ENCODE measurements at places on chromosomes 2 and 18.

- no peak for DNase-seq
These were observed 233.3 kb downstream of the MBD2 start for GRCh38 chr18:53991202-53991601.

DNA sequence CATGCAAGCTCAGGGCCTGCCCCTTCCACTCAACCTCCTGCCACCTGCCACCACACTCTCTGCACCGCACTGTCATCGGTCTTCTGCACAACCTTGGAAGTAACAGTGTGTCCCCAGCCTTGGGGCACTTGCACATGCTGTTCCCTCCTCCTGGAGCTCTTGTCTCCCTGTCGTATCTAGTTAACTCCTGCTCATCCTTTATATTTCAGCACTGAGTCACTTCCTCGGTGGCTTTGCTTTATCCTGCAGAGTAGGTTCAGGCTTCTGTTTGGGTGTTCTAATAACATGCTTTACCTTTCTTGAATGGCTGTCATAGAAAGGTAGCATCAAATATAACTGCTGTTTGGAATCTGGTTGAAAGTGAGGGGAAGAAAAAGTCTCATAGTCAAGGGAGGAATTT lies 25.3 kb downstream of the PAX8 start:
- DNase-seq, result no peak

DNA sequence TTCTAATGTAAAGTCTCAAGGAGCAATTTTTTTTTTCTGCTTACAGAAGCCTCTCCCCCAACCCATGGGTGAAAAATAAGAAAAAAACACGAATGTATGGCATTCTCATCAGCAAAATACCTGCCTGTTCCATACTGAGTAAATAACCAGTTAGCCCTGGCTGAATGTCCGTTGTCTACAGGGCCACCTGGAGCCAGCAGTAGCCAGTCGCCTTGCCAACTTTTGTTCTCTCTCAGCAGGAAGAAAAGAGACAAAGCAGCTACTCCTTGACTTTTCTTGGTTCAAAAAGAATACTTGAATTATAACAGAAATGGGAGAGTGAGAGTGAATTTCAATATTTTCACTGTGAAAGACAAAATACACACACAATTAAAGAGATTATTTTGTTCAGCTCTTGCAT lies 532.9 kb upstream of the CRIM1 start:
- no peak for DNase-seq

- DNase-seq, result no peak
These were observed 65.6 kb downstream of the STRADB start for GRCh38 chr2:201517094-201517493.

GRCh38 chr2:21423854-21424253 lies 300.1 kb downstream of the TDRD15 start:
- no peak for DNase-seq

DNA sequence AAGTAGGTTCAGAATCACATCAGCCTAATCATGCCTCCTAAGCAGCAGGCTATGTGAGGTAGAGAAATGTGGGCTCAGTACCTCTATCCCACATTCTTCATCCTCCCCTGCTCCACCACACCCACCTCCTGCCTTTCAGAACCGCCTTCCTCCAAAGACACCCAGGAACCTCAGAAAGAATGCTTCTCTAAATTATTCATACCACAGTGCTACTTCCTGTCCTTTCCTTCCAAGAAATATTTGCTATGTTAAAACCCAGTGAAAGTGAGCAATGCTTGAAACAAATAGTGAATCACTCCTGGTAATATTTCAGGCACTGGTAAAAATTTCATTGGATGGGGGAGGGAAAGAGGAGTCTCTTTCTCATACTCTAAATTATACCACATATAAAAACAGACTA lies 24.0 kb upstream of the CREB1 start:
- DNase-seq, result no peak

DNA sequence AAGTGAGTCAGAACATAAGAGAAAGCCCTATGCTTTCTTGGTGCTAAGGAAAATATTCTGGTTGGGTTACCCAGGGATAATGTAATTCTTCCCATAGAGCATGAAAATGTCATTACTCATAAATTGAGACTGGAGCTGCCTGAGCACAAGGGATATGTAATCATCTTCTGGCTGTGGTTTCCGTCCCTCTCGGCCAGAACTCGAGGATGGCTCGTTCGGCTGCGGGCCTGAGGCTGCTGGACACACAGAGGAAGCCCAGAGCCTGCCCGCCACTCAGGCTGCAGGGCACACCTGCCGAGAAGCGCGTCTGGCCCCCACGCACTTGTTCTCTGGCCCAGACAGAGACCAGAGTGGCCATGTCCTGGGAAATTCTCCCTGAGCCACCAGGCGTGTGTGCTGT lies 104.9 kb downstream of the ASAP2 start:
- DNase-seq, result no peak

GRCh38 chr2:28332696-28333095 lies 60.0 kb upstream of the FOSL2 start:
- DNase-seq, result no peak

DNA sequence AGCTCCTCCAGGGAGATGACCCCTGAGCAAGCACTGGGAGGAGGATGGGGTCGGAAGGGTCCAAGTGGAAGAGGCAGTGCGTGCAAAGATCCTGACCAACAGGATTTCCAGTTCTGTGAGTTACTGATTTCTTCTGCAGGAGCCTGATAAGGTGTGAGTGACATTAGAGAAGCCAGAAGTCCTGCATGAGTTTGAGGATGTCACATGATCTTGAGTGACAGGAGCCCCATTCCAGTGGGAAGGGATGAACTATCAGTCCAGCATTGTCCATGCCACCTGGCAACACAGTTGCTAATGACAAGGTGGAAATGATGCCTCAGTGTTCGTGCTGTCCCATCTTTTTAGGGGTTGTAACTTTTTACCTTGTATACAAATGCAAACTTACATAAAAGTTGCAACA lies 285.1 kb upstream of the HDAC4 start:
- no peak for DNase-seq

DNA sequence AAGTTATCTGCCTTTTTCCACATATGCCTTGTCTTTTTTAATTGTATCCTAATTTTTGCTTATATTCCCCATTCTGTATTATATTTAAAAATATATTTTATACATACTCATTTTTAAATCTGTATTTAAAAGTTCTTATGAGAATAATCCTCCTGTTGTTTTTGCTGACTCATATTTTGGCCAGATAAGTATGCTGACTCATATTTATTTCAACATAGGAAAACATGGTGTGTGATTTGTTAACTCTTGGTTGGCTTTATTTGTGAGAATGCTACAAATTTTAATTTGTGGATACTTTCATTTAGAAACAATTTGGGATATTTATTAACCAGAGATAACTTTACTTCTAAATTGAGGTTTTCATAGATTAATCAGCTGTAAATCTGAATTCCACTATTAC lies 587.7 kb downstream of the CPS1 start:
- DNase-seq, result no peak

GRCh38 chr2:181224866-181225265 lies 232.3 kb upstream of the ITGA4 start:
- no peak for DNase-seq

DNA sequence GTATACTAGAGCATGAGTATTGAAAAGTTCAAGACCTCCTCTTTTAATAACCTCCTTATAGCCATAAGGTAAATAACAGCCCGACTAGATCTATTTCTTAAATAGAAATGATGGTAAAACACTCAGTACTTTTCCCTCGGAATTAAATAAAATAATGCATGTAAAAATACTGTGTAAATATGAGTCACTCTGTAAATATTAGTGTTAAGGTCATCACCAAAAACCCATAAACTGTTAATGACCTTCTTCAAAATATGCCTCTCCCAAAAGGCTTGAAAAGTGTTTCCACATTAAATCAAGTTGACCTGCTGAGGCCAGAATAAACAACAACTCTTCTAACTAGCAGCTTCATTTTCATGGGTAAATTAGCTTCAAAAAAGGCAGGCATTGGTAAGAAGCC lies 25.3 kb upstream of the BZW1 start:
- no peak for DNase-seq

- DNase-seq, result no peak
These were observed 6.6 kb downstream of the CAPN10 start for GRCh38 chr2:240593026-240593702.

DNA sequence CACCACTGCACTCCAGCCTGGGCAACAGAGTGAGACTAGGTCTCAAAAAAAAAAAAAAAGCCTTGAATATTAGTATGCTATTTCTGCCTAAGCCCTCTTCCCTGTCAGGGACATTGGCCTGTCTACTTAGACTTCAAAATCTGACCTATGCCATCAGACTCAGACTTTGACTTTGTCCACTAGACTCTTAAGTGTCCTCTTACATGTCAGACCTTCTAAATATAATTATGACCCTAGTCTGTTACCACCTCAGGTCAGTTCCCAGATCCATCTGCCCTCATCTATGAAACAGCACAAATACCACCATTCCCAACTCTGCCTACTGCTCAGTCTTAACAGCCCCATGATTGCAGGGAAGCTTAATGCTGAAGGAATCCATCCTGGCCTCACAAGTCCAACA lies 244.6 kb downstream of the ZEB2 start:
- DNase-seq, result no peak

- no peak for DNase-seq
These were observed 12.5 kb upstream of the TGOLN2 start for GRCh38 chr2:85340034-85340892.

All from stimulated activated CD4-positive, alpha-beta T cell treated with anti-CD3 and anti-CD28 coated beads, Interleukin-12 subunit alpha, Interleukin-12 subunit beta, amount 100 ng/mL, for 24 hours (primary cell).